Cardiac fibroblast (primary cell): ENCODE measurements at places on chromosomes 7 and 10.

DNA sequence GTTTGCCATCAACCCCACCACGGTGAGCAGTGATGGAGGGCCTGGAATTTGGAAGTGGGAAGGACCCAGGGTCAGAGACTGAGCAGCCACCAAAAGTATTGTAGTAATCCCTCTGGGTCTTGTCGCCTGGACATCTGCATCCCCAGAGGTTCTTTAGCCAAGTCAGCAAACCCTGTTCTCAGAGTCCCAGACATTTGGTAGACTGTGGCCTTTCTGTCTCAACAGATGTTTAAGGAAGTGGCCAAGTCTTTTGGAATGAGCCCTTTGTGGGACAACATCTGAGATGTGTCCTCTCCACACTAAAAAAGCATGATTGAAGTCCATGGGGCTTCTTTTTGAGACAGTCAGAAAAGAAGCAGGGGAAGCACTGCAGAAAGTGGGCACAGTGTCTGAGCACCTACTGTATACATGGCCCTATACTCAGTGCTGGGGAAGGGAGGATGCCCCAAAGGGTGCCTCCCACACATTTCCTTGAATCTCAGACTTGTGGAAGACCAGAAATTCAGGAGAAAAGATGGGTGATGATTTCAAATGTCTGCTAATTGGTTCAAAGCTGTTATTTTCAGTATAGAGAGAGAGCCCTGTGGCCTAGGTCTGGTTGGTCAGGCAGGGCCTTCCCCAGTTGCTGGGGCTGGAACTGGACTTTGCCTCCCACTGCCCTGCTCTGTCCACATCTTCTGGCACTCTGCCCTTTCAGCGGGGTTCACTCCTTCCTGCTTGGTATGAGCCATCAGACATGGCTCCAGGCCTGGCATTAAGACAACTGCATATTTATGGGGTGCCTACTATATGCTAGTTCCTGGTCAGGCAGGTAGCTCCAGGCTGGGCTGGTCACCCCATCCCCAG lies 26.5 kb upstream of the VSIR start:
- DNase-seq = no peak

GRCh38 chr7:129804890-129805719 lies 147.7 kb downstream of the UBE2H start:
- DNase-seq = no peak

GRCh38 chr7:116571037-116571436 lies 46.2 kb downstream of the CAV1 start:
- DNase-seq = peak; percentile 86

- DNase-seq = no peak
These were observed 139.7 kb upstream of the PCBD1 start for GRCh38 chr10:71028066-71028465.

- DNase-seq = no peak
These were observed 61.4 kb downstream of the FRMPD2 start for GRCh38 chr10:48213047-48213446.

DNA sequence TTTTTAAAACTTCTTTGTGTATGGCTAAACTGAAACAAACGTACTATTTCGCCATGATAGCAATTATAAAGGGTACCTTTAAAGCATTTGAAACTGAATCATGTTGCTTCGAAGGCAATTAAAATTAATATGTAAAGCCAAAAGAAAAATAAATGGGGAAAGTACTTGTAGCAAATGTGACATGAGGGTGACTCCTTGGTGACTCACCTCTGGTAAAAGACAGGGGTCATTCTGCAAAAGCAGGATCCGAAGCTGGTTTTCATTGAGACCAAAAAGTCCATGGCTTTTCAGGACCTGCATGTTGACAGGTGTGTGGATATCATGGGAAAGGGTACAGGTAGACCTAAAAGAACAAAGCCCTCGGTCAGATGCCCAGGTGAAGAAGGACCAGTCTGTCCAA lies 1.5 kb downstream of the ZC3HAV1L start:
- no peak for DNase-seq

GRCh38 chr10:11147722-11148121 lies 130.1 kb downstream of the CELF2 start:
- DNase-seq = no peak

GRCh38 chr10:15754937-15755336 lies 35.2 kb upstream of the ITGA8 start:
- no peak for DNase-seq

DNA sequence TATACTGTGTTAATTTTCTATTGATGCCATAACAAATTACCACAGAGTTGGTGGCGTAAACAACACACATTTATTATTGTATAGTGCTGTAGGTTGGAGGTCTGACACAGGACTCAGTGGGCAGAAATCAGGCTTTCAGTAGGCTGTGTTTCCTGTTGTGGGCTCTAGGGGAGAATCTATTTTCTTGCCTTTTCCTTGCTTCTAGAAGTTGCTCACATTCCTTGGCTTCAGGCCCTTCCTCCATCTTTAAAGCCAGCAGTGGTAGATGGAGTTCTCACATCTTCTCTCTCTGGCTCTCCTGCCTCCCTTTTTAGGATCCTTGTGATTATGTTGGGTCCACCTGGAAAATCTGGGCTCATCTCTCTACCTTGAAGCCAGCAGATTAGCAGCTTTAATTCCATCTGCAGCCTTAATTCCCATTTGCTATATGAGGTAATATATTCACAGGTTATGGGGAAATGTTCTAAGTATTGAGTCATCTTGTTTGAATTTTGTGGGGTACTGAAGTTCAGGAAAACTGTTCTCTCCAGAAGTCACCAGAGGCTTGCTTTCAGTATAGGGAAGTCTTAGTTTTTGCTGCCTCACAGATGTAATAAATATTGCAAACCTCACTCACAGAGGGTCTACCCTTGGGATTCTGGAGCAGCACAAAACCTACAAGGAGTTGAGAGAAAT lies 38.9 kb downstream of the CCNY start:
- peak; percentile 37 for DNase-seq

GRCh38 chr7:3884543-3884942 lies 583.5 kb downstream of the SDK1 start:
- no peak for DNase-seq

DNA sequence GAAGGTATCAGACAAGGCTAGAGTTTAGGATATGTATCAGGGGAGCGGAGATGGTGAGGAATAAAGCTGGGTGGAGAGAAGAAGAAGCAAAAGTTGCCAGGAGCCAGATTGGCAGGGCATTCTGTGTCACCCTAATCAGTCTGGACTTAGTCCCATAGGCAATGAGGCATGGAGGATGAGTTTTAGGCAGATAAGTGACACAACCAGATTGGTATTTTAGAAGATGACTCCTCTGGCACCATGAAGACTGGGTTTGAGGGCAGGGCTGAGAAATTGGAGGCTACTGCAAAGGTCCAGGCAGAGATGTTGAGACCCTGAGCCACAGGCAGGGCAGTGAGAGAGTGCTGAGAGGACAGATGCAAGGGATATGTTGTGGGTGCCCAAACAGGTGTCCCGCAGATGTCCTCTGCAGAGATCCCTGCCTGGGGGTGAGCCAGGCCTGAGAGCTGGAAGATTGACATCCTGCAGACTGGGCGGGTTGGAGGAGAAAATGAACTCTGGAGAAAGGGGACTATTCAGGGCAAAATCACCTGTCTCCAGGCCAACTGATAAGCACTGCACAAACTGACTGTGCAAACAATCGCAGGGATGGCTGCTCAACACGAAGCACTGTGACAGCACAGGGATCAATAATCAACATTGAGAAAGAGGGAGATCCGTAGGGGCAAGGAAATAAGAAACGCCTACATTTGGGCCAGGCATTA lies 11.9 kb upstream of the HABP2 start:
- no peak for DNase-seq

- no peak for DNase-seq
These were observed 16.9 kb downstream of the CUTC start for GRCh38 chr10:99748823-99749451.

- no peak for DNase-seq
These were observed 69.4 kb upstream of the COL13A1 start for GRCh38 chr10:69732147-69732825.

- no peak for DNase-seq
These were observed 145.3 kb downstream of the HTR7 start for GRCh38 chr10:90712529-90712928.

- DNase-seq = peak; percentile 53
These were observed 71.2 kb upstream of the COL13A1 start for GRCh38 chr10:69730251-69731156.

- no peak for DNase-seq
These were observed 24.3 kb upstream of the DNA2 start for GRCh38 chr10:68496072-68496471.

DNA sequence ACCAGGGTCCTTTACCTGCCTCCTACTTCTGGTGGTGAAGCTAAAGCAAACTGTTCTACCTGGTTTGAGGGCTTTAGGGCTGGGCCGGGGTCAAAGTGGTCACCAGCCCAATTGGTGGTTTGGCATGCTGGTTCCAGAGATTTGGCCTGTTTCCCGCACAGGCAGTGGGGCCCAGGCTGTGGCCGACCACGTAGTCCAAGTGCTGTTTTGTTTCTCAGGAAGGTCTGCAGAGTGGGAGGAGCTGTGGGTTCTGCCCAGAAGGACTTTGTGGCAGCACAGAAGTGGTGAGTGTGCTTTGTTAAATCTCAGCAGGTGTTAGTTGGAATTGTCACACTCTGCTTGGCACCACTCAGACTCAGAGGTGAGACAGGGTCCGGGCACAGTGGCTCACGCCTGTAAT lies 85.8 kb downstream of the MKX start:
- DNase-seq = no peak

DNA sequence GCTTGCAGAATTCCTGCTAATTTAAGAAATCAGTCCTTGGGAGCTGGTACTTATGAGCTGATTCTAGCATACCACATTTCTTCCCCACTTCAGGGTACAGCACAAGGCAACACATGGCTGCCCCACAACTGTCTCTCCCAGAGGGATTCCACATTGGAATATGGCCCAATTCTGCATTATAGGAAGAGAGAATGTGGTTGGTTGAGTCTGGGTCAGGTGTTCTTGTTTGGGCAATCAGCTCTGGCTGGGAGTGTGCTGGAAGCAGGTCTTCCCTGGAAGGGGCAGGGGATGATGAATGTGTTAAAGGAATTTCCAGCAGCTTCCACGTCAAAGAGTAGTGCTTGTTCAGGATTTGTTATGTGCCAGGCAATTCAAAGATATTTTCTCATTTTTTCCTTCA lies 95.7 kb downstream of the BUB3 start:
- DNase-seq = peak; percentile 71

DNA sequence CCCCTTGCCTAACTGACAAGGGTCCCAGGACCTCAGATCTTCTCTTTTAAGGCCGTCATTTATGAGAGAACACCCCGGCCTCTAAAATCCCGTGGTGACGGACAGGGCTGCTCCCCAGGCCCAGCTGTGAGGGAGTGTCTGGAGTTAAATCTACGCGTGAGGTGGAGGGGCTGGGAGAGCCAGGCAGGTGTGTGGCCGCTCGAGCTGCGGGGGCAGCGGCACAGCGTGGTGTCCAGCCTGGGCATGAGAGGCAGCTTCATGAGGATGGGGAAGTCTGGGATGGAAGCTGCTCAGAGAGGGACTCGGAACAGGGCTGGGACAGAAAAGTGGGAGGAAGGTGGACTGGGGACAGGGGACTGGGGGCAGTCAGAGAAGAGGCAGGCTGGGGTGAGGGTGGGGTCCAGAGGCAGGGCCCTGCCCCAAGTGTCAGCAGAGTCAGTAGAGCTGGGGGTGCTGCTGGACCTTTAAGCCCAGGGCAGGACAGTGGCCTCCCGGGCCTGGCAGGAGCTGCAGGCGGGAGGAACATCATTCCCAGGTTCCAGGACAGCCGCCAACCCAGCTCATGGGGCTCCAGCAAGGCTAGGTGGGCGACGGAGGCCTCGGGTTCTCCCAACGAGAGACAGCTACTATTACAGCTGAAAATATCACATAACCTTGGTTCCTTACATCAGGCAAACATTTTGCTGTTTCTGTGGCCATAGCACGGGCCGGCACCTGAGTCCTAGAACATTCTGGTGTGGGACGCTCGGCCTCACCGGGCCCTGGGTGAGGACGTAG lies 55.2 kb downstream of the JAKMIP3 start:
- DNase-seq = no peak

DNA sequence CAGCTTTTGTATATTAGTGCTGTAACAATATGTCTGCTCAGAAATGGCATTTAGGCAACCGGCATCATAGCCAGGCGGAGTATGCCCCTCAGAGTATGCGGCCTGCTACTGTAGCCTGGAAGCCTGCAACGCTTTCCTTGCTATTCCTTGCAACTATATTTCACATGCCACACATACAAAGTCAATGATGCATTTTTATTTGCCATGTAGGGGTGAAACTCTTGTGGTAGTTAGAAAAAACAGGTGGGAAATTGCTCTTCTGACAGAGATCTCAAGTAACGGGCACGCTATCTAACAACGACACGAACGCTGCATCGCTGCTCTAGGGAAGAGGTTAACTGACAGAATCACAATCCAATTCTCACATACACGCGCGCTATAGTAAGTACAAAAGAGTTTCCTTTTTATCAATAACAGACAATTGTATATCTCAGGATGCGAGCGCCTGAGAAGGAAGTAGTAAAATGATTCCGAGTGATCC lies 5.9 kb downstream of the EBF3 start:
- peak; percentile 74 for DNase-seq

DNA sequence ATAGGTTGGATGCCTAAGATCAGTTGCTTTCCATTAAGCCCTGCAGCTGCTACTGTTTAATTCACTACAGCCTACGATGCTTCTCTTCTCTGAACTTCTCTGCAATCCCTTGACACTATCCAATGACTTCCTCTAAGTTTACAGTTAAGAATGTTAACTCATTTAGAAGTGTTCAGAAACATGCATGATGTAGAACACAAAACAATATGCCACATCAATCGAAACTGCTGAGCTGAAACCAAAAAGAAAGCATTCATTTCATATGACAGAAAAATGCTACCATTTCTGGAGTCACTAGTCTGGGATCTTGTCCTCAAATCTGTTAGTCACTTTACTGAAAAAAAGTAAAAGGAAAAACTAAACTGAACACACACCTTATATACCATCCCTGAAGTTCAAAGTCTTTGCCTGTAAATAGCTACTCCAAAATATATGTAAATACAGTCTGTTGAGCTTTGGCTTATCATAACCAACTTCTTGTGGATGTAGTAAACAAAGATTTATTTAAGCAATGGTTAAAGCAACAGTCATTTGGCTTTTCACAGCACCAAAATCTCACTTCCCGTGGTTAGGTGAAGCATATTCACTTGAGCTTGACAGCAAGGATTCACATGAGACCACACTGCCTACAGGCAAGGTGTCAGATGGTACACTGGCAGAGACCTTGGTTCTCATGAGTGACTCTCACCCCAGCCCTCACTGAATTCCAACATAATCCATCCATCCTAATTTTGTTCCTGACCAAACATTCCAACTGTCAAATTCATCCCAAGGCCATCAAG lies 187.0 kb downstream of the PPP1R17 start:
- DNase-seq = no peak

- no peak for DNase-seq
These were observed 17.3 kb upstream of the HBP1 start for GRCh38 chr7:107151538-107151937.

GRCh38 chr7:75601539-75601938 lies 109.4 kb downstream of the SPDYE5 start:
- DNase-seq = no peak

DNA sequence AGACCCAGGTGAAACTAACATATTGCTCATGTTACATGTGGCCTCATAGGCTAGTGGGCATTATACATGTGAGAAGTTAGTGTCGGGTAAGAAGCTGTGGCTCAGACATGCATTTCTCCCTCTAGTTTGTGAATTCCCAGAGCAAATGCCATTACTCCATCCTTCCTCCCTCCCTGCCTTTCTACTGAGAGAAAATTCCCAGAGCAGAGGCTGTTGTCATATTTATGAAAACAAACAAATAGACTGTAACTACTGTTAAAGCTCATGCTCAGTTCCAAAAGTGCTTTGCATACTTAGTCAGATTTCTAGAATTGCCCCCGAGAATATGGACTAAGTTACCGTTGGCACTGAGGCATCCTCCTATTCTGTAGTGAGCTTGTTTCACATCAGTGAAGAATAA lies 29.0 kb downstream of the ZNRF2 start:
- peak; percentile 24 for DNase-seq
